ENCODE measurements at places on chromosomes 2 and 18.

DNA sequence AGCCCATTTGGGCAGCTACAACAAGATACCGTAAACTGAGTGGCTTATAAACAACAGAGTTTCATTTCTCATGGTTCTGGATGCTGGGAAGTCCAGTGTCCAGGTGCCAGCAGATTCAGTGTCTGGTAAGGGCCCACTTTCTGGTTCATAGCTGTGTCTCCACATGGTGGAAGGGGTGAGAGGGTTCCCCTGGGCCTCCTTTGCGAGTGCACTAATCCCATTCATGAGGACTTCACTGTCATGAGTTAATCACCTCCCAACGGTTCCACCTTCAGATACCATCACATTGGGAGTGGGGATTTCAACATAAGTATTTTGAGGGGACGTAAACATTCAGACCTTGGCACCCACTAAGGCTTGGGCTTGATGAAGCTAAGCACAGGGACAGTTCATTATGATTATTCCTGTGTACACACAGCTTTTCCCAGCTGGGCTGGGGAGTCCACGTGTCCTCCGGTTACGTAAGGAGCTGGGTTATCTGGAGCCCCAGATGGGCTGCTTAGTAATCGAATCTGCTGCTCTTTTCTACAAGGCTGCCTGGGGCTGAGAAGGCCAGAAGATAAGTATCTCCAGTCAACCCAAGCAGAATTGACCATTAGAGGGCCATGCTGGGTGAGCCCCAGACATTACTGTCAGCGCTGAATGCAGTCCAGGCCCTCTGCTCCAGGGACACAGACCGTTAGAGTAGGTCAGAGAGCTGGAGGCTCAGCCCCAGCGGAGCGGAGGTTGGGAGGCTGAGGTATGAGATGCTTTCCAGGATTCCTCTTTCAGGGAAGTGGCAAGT lies 42.7 kb downstream of the EPAS1 start:
- no peak for DNase-seq

DNA sequence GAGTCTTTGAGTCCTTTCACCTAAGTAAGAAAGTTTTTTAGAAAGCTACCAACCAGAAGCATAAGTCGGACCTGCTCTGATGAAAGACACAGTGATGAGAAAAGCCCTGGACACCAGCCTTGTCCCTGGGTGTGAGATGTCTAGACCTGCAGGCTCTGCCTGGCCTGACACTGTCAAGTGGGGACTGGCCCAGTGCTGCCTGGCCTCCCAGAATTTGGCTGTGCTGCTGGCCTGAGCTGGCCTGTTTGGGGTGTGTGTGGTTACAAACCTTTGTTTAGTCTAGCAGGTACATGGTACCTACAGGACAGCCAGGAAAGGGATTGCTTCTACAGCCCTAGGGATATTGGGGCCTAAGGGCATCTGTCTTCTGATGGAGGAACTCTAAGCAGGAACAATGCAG lies 48.3 kb downstream of the ASB1 start:
- DNase-seq: no peak

DNA sequence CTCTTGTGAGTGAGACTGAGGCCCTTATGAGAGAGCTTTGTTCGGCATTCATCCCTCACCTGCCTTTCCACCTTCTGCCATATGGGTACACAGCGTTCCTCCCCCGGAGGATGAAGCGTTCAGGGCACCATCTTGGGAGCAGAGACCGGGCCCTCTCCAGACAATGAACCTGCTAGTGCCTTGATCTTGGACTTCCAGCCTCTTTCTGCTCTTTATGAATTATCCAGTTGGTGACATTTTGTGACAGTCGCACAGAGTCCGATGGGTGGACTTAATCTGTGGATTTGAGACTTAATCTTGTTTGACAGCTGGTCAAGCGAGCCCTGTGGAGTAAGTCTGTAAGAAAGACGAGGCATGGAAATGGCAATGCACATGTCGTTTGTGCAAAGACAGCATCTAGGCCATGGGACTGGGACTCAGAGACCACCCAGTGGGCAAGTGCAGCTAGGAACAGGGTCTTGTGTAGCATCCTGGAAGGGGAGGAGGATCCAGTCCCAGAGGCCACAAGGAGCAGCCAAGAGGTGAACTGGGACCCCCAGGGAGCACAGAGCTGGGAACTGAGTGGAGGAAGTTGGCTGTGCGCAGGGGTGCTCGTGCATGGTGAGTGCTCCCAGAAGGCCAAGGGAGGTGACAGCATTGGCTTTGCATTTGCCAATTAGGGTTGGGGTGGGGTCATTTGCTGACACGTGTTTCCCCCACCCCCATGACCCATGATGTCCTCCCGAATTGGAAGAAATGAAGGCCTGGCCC lies 69.5 kb upstream of the HDAC4 start:
- no peak for DNase-seq

DNA sequence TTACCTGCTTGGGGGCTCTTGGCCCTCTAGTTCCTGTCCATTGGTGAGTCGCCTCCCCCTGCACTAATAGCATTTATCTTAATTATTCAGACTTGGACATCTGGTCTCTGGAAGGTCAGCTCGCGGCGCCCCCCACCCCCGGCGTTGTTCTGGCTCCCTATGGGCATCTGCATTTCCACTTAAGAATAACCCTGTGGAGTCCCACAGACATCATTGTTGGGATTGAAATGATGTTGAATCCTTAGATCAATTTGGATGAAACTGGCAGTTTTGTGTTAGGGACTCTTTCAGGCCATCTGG lies 313.8 kb upstream of the HS6ST1 start:
- DNase-seq: no peak

GRCh38 chr2:38113981-38114708 lies 38.2 kb upstream of the CYP1B1 start:
- DNase-seq: no peak

- peak; percentile 65 for DNase-seq
These were observed 219.6 kb upstream of the RAB12 start for GRCh38 chr18:8389391-8390340.

GRCh38 chr18:46531482-46531881 lies 125.5 kb downstream of the LOXHD1 start:
- DNase-seq: no peak

Measured in hippocampal formation (tissue), 2 donors.